ENCODE measurements at places on chromosomes 6 and 20.
A peak's percentile ranks its signal among the peaks of the same experiment; 100 is the strongest.

DNA sequence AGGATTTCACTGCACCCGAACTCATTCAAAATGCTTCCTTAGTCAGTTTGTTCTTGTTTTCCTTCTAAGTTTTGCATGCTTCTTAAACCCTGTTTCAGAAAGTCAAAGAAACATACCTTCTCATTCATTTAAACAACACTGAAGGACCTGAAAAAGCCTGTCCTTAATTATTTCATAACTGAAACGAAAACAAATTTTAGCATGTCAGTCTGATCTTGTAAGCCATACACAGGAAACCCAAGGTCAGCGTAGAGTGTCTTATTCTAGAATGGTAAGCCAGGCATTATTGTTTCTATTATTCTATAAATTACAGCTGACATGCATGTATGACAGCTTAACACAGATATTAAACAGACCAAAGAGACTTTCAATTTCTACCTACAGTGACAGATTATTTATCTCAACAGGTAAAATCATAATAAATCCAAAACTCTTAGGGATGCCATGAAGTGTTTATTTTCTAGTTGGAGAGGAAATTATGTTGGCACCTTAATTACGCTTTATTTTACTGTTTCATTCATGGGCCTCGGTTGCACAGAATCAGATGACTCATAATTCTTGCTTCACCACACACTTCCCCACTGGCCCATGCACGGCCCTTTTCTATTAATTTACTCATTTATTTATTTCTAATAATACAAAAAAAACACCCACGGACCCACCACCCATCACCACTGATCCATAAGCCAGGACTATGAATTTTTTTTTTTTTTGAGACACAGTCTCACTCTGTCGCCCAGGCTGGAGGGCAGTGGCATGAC, 39.3 kb upstream of the DUSP22 start:
- no peak for DNase-seq

DNA sequence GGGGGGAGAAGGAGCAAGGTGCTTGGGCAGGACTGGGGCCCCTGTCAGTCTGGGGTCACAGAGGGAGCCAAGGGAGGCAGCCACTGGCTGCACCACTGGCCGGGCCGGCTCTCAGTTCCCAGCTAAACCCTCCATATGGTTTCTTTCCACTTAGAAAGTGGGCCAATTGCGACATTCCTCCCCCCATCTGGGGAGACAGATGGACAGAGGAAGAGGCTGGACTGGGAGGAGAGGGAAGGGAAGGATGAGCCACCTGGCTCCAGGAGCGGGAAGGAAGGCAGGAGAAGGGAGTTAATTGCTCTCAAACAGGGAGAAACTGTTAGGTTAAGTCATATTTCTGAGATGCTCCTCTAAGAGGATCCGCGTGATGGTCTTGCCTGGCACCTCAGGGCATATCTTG, 82.2 kb downstream of the GRM4 start:
- DNase-seq = no peak

DNA sequence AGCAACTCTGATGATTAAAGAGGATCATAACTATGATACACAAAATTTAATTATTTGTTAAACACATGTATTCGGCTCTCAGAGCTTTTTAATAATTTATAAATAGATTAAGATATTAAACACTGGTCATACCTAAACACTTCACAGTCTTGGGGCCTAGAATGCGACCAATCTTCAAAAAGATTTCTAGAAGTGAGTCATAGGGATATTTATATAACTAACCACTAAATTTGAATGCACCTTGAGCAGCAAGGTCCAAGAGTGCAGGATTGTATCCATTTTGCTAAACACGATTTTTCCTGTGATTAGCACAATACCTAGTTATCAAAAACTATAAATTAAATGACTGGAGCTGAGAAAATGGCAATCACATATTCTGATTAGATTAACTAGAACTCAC, 709.3 kb downstream of the EPHA7 start:
- DNase-seq = no peak

GRCh38 chr20:5918856-5919625, 31.3 kb downstream of the TRMT6 start:
- no peak for DNase-seq

DNA sequence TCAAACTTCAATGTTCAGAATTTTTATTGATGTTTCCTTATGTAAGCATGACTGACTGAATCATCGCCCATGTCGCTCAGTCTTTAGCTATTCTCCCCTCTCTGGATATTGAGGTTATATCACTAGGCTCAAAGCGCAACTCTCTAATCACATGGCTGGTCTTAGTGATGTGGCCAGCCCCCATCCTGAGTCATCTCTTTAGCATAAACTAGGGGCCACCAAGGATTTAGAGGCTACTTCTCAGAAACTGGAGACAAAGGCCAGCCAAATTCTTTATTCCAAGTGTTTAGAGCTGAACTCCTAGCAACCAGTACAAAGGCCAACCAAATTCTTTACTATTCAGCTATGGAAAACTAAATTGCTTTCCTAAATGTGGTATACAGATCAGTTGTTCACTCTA, 61.4 kb downstream of the FAM135A start:
- DNase-seq = no peak

- no peak for DNase-seq
These were observed 265.1 kb downstream of the PREX1 start for GRCh38 chr20:48562586-48563116.

- DNase-seq = no peak
These were observed 151.1 kb downstream of the TTLL2 start for GRCh38 chr6:167475947-167476346.

DNA sequence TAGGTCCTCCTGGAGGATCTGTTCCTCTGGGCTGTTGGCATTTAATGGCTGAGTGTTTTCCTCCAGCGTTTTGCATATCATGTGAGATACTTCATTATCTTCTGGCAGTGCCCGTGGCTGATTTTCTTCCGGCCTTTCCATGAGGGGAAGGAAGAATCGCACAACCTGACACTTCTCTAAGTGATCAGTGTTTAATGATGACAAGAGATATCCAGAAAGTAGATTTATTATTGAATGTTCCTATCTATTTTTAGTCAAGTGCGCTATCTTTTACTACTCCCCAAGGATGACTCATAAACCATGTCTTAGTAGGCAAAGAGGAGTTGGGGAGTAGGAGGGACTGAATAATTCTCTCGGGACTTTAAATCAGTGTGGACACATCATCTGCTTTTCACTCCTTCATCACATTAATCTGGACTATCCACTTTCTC, 149.7 kb downstream of the PLCB4 start:
- no peak for DNase-seq

DNA sequence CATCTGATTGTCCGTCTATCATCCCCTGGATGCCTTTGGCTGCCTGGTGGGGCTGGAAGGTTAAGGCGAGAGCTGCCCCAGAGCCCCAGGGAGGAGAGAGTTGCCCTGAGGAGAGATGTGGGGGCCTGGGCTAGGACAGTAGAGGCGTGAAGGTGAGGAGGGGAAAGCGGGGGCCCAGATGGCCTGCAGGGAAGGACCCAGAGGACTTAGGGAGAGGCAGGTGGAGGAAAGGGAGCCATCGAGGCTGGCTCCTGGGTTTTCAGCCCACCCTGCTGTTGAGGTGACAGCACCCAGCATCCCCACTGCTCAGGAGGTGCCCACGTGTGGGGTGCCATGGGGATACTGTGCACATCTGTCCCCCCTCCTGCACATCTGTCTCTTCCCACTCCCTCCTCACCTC, 273.7 kb downstream of the TAF4 start:
- DNase-seq = no peak

DNA sequence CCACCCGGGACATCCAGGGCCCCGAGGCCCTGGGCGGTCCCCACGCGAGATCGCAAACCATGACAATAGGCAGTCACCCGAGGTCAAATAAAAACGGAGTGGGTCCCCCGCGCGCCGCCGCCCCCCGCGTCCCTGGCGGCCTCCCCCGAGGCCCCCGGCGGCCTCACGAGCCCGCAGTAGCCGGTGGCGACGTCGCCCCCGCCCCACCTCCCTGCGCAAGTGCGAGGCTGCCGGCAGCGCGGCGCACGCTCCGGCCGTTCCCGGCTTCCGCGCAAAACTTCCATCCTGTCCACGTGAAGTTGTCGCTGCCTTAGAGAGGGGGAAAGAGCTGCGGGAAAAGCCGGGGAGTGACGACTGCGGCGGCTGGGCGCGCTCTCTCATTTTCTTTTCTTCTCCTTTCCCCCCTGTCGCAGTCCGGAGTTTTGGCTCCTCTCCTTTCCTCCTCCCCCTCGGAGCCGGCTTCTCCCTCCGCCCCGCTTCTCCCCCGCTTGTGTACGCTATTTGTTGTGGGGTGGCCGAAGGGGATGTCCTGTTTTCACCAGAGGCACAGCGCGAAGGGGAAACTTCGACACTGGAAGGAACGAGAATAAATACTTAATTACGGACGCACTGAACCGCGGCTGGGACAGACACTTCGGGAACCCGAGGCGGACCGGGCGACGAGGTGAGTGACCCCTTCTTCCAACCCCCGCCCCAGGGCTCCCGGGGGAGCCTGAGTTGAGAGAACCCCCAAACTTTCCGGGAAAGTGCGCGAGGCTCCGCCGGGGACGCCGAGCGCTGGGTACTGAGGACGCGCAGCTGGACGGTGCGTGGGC, at the start of gene EYA4:
EYA4 (plus strand) TSS at position 272 of the 815 bp plus-strand sequence. CDS start 33,424 bp downstream, outside the sequence.
- DNase-seq = no peak

- DNase-seq = no peak
These were observed 669.4 kb upstream of the CITED2 start for GRCh38 chr6:140043762-140044378.

GRCh38 chr20:16317445-16318362, 255.5 kb downstream of the KIF16B start:
- DNase-seq = no peak

DNA sequence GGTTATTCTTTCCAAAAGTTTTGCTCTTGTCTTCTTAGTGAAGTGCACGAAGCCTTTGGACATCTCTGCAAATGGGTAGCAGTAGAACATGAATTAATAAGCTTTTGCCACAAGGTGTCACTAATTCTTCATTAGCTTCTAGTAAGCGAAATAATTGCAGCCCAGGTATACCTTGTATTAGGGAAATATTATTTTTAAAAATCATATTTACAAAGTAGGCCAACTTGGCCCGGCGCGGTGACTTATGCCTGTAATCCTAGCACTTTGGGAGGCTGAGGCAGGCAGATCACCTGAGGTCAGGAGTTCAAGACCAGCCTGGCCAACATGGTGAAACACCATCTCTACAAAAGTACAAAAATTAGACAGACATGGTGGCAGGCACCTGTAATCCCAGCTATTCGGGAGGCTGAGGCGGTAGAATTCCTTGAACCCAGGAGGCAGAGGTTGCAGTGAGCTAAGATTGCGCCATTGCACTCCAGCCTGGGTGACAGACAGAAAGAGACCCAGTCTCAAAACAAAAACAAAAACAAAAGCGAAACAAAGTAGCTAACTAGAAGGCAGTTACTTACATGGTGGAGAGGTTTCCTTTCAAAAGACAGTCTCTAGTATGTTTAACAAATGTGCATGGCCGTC, 8.8 kb upstream of the RSPH3 start:
- DNase-seq = peak; percentile 13

DNA sequence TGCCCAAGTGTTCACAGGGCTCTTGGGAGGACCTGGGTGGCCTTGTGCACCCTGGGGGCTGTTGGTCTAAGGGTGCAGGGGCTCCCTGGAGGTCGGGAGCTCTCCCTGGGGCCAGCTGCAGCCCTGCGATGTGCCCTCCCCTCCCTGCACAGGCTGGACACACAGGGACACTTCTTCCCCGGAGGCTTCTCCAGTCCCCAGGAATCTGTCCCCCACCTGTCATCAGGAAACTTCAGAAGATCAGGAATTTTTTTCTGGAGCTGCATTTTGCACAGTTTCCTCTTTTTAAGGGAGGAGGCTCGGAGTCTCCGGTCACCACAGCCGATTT, 66.9 kb upstream of the BHLHE23 start:
- DNase-seq = no peak

GRCh38 chr20:2902291-2902690, 29.0 kb downstream of the PTPRA start:
- no peak for DNase-seq

GRCh38 chr6:113854531-113855499, 2.3 kb upstream of the MARCKS start:
- DNase-seq = no peak

- peak; percentile 79 for DNase-seq
These were observed 10.9 kb upstream of the LPIN3 start for GRCh38 chr20:41329435-41330342.

DNA sequence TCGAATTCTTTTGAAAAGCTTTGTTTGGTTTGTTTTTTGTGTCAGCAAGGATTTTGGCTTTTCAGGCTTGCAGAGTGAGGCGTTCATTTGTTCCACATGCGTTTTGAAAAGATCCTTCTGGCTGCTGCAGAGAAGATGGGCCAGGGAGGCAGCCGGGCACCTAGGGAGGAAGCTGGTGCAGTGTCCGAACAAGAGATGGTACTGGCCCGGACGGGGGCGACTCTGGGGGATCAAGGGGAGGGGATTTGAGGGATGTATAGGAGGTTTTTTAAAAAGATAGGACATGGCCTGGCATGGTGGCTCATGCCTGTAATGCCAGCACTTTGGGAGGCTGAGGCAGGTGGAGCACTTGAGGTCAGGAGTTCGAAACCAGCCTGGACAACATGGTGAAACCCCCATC, 55.3 kb downstream of the DLGAP4 start:
- no peak for DNase-seq

GRCh38 chr6:169813969-169814368, 62.5 kb downstream of the ERMARD start:
- DNase-seq = no peak

- DNase-seq = no peak
These were observed 8.3 kb upstream of the ZDHHC14 start for GRCh38 chr6:157372501-157373280.
